ENCODE measurements at places on chromosomes 1 and 21.
A peak's percentile ranks its signal among the peaks of the same experiment; 100 is the strongest.

- no peak for DNase-seq
Observed at GRCh38 chr1:93338387-93339146, 7.1 kb upstream of the DR1 start.

GRCh38 chr1:225816643-225817538 lies 7.0 kb downstream of the EPHX1 start:
- DNase-seq: no peak

- no peak for DNase-seq
Observed at GRCh38 chr1:217193151-217193550, 437.7 kb downstream of the GPATCH2 start.

DNA sequence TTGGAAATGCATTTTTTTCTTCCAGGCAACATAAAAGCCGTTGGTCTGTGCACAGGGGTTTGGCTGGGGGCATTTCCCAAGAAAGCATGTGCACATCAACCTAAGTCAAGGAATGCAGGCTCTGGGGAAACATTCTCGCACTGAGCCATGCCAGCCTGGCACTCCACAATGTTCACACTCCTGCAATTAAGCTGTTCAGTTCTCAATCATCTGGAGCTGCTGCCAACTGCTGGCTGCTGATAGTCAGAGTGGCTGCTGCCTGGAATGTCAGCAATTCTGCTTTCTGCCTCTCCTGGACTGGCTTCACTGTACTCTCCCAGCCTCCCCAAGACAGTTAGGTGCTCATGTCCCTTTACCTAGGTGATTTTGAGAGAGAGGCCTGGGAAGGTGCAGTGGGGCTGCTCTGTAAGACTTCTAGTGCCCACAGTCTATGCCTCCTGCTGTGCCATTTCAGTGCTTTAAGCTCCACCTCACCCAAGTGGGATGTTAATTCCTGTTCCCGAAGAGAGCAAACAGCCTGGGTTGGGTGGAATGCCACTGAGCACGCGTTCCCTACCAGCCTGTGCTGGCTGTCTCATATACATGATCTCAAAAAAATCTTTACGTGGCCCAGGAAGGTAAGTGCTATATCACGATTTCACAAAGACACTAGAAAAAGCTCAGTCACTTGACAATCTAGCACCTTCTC lies 131.7 kb downstream of the BRINP2 start:
- no peak for DNase-seq

DNA sequence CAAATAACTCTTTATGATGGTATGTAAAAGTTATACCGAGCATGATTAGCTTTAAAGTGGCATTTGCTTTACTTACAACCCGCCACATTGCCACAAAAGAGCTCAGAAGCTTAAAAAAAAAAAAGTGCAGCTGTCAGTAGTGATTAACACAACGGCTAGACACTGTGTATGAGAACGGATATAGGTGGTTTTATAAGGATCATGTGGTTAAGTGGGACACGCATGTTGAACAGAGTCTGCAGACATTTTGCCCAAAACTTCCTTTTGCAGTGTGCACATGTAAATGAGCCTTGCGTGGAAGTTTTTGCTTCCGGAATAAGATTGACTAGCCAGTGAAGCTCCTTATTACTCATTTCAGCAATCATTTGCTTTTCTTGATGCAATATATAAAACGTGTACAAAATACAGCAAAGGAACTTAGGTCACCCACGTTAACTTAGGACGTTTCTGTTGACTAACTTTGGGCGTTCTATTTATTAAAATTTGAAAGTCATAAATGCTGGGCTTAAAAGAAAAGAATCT lies 58.7 kb upstream of the RGS1 start:
- DNase-seq: peak; percentile 58

DNA sequence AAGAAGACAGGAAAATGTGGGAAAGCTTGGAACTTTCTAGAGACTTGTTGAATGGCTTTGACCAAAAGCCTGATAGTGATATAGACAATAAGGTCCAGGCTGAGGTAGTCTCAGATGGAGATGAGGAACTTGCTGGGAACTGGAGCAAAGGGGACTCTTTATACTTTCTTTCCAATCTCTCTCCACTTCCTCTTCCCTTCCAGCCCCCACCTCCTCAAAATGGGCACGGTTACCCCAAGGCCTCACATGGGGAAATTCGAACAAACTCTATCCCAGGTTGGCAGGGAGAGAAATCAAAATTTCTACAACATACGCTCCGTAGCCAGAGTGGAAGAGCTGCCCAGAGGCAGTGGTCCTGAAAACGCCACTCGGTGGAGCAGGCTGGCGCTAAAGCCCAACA lies 15.2 kb downstream of the PPT1 start:
- DNase-seq: no peak

GRCh38 chr1:118252624-118253023 lies 67.6 kb upstream of the SPAG17 start:
- DNase-seq: no peak

DNA sequence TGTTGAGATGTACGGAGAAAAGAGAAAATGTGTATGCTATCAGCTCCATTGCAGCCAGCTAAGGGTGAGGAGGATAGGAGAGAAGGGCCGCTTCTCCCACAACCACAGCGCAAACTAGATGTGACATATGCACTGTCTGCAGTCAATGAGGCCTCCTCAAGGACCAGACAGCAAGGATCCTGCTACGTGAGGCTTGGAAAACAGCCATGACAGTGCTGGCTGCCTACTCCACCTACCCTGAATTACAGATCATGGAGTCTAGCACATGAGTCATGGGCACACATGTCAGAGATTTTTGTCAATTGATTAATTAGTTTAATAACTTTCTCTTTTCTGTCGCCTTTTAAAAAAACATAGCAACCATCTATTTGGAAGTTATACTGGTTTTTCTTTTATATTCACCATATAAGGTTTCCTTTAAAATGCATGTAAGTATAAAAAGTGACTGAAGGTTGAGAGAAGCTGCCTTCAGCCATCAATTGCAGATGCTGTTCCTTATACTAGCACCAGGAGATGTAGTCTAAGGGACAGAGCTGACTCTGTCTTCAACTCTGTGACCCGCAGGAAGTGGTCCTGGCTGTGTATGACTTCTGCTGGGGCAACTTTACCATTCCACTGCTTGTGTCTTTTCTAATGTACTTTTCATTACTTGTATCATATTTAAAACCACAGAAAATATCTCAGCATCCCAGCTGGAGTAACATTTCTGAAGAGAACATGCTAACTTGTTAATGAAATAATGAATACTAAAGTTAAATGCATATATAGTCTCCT lies 3.1 kb downstream of the VPS26C start:
- DNase-seq: no peak

- DNase-seq: no peak
Observed at GRCh38 chr1:11214698-11215380, 25.7 kb downstream of the ANGPTL7 start.

GRCh38 chr1:78855258-78855657 lies 151.3 kb downstream of the ADGRL4 start:
- no peak for DNase-seq

GRCh38 chr1:113858418-113858817 lies 13.1 kb downstream of the PTPN22 start:
- no peak for DNase-seq

GRCh38 chr1:80457409-80457808 lies 1343.3 kb upstream of the ADGRL2 start:
- DNase-seq: no peak

GRCh38 chr1:61853583-61853982 lies 111.3 kb downstream of the PATJ start:
- no peak for DNase-seq

DNA sequence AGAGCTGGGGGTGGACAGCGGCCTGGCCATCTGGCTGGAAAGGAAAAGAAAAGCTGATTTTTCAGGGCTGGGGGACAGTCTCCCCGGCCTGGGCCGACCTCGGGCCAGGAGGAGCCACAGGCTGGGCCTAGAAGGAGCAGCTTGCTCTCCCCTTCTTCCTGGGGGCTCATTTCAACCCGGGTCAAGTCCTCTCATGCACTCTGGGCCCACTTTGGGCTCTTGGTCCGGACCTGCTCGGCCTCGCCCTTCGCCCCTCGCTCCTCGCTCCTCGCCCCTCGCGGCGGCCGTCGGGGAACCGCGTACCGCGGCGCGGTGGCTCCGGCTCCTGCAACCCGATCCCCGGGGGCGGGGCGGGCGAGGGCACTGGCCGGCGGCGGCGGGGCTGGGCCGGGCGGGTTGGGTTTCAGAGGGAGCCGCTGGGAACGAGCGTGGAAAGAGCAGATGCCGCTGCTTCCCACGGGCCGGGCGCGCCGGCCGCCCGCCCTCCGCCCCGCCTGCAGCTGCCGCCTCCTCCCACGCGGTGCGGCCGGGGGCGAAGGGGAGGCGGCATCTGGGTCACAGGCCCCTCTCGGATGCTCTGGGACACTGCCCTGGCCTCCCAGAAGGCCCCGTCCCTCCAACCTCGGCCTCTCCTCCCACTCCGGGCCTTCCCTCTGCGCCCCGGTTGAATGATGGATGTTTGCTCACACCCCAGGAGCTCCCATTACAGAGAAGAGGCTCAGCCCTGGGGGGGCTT lies 6.6 kb downstream of the HEYL start:
- DNase-seq: no peak

DNA sequence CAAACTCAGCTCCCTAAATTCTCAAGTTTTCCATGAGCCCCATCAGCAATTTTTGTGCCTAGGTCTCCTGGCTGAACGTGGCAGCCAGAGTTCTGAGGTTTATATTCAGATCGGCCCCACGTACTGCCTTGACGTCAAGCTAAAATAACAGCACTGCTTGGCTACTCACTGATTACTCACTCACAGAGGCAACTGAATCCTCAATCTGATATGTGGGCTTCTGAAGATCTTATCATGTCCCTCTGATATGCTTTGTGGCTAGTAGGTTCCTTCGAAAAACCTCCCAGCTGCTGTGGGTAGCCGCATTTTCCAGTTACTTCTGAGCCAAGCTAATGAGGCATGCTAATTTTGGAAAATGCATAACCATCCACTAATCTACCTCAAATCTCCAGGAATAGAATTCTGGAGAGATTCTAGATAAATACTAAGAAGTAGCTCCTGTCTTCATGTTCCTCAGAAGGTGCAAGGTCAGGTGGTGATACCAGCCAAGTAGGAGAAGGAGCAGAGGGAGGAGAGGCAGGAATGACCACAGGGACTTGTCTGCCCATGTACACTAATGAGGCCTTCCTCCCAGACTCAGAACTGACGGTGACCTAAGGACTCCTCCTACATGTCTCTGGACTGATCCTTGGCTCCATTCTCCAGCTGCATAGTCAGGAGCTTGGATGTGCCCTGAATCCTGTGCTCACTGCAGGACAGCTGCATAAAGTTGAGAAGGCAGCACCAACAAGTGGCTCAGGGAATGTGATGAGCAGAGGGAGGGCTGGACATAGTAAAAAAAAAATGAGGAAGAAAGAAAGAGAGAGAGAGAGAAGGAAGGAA lies 263.7 kb downstream of the TNR start:
- DNase-seq: no peak

GRCh38 chr1:3336641-3337630 lies 117.5 kb upstream of the ARHGEF16 start:
- no peak for DNase-seq

- no peak for DNase-seq
Observed at GRCh38 chr1:115429241-115429640, 91.2 kb upstream of the NGF start.

DNA sequence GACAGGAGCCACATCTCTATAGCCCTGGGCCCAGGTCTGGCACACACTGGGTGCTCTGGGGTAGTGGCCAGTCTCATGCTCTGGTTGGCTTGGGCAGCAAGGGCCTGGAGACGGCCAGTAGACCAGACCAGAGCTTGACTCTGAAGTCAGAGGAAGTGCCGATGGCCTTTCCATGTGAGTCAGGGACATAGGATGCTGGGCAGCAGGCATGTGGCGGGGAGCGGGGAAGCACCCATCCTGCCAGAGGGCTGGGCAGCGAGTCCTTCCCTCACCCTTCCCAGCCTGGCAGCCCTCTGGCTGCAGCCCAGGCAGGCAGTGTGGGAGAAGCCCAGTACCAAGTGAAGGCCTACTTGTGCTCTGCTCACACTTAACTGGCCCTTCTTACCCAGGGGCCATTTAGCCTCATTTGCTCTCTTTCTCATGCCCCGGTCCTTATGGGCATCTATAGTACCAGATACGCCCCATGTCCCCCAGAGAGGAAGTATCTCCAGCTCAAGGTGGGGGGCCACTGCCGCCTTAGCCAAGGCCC lies 3.3 kb downstream of the GPR153 start:
- no peak for DNase-seq

- DNase-seq: no peak
Observed at GRCh38 chr1:212518188-212519054, 85.7 kb downstream of the NENF start.

DNA sequence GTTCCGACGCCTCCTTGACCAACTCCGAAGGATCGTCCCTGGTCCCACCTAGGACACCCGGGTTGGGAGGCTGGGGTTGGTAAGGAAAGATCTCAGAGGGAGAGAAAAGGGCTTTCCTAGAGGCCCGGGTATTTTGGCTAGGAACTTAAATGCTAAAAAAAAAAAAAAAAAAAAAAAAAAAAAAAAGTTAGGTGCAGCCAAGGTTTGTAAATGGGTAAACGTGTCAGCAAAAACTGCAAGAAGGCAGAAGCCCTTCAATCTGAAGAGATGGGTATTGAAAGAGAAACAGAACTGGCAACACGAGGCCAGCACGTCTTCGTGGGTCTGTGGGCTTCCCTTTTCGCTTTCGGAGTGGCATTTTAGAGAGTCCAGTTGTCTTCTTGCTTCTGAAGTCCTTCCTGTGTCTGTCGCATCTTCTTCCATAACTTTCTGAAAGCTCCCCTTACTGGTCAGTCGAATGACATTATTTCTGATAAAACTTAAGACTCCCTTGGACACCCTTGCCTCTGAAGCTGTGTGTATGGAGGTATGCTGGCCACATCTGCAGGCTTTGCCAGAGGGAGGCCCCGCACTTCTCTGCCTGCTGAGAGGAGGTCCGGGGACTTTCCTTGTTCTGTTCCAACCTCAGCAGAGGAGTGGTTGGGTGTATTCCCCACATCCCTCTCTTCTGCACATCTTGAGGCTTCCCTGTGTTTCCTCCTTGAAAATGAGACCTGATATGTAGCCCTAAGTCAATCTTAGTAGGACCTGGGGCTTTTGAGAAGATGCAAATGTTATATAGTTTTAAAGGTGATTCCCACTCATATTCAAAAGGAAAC lies 745 bp downstream of the RCSD1 start:
- DNase-seq: peak; percentile 37

GRCh38 chr1:37691497-37692077 lies 729 bp upstream of the CDCA8 start:
- DNase-seq: peak; percentile 5

DNA sequence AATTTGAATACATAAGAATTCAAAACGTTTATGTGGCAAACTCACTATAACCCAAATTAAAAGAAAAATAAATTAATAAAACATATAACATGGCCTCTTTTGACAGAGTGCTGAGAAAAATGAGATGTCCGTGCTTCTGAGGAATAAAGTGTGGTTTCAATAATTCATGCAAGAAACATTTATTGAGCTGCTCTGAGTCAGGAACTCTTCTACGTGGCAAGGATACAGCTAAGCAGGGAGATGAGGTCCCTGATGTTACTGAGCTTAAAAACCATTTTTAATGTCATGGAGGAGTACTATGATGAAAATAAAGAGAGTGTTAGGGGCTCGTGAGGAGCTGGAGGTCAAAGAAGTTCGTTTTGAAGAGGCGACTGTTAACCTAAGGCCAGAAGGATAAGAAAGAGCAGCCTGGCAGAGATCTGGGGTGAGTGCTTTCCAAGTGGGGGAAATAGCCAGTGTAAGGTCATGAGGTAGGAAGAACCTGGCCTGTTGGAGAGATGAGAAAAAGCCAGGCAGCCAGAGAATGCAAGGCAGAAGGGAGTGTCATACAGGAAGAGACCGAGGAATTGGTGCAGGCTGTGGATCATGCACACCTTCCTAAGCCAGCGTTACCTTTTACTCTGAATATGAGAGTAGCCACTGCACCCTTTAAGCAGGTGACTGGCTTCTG lies 182.2 kb upstream of the DUSP10 start:
- DNase-seq: no peak

- no peak for DNase-seq
Observed at GRCh38 chr21:44999972-45000636, 60.3 kb downstream of the SLX9 start.

Measured in activated CD4-positive, alpha-beta T cell treated with anti-CD3 and anti-CD28 coated beads for 4 hours (primary cell).